ENCODE measurements at places on chromosomes 5 and 9. TPM values are rescaled to one million over a fixed set of nuclear protein-coding genes. Genes with fewer than 3 reads are reported as not detected.

The SMIM33 gene
- not detected for total RNA-seq

The GDA gene
- 3.1 TPM for total RNA-seq

The KIF27 gene
- total RNA-seq, result 2.0 TPM

The DOCK8 gene
- total RNA-seq, result 15.2 TPM

The CCDC192 gene
- not detected for total RNA-seq

The WDR55 gene
- total RNA-seq, result 38.8 TPM

The PTGDS gene
- total RNA-seq, result not detected

The DPYSL3 gene
- total RNA-seq, result 106 TPM

The INSL4 gene
- not detected for total RNA-seq

The TAF11L5 gene
- total RNA-seq, result not detected

DNA sequence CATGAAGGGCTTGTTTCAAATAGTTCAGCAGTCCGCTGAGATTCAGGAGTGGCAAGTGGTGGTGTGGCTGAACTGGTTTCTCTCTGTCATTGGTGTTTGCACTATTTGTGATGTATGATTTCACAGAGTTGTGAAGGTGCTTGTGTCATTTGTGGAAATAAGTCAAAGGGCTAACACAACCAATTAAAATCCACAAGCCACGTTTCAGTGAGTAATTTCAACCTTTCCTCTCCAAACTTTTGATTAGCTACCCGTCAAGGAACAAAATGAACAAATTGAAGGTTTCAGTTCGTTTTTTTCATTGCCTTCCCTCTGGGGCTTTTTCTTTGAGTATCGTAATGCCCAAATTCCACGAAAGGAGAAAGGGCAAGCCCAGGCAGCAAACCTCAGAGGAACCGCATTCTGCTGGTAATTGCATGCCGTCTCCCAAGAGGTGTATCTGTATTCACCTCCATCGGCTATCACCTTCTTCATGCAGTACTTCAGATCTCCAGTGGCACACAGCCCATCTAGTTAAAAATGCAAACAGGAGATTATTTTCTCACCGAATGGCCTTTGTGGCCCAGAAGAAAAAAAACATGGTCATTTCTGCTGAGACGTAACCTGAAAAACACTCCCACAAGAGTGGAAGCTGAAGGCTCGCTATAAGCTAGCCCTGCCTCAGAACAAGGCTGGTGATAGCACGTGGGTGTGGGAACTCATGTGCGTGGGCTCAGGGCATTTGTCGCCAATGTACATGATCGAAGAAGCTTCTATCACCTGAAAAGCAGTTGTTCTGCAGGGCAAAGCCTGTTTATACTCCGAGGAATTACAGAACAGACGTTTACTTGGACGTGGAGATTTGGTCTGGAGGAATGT lies 197.1 kb downstream of the NR3C1 start:
- no peak for DNase-seq

DNA sequence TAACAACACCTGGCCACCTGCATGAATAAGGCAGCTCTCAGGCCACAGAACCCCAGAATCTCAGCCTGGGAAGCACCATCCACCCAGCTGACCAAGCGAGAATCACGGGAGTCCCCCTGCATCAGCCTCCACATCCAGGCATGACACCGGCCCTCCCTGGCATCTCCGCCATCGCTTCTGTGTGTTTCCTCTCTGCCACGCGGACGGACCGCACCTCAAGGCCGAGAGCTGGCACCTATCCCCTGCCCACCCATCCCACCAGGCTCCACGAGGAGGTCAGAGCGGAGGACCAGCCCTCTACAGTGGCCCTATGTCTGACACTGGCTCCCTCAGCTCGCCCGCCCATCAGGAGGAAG lies 134.7 kb downstream of the COL23A1 start:
- no peak for DNase-seq

GRCh38 chr9:127097683-127098082 lies 24.8 kb downstream of the ANGPTL2 start:
- DNase-seq, result no peak

DNA sequence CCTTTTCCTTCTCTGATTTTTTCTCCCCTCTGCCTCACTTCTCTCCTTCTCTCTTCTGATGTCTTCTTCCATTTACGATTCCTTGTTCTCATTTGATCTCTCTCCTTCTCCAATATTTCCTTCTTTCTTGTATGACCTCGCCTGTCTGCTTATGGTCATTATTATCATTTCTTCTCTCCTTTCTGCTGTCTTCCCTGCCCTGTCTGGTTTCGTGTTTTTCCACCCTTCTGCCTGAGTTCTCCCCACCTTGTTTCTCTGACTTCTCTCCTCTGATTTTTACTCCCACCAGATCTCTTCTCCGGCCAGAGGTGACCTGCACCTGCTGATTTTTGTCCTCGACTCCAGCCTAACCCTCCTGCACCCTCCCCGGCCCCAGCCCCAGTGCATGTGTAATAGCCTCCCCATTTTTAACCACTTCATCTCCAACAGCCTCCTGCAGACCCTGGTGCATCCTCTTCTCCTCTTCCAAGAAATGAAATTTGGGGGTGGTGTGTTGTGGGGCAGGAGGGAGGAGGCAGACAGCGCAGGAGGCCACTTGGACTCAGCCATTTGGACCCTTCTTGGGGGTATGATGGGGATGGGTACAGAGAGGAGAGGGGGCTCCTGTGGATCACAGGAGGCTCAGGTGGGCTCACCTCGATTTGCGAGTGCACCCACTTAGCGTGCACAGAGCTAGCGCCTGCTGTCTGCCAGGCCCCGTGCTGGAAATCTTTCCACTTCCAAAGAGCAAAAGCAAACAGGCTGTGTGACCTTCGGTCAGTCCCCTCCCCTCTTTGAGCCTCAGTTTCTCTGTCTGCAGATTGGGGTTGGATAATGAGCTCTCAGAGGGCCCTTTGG lies 32.5 kb downstream of the GSN start:
- DNase-seq, result no peak

GRCh38 chr5:178632285-178632684 lies 5.4 kb upstream of the CLK4 start:
- no peak for DNase-seq

GRCh38 chr9:132461281-132461896 lies 51.4 kb downstream of the CFAP77 start:
- DNase-seq, result no peak

DNA sequence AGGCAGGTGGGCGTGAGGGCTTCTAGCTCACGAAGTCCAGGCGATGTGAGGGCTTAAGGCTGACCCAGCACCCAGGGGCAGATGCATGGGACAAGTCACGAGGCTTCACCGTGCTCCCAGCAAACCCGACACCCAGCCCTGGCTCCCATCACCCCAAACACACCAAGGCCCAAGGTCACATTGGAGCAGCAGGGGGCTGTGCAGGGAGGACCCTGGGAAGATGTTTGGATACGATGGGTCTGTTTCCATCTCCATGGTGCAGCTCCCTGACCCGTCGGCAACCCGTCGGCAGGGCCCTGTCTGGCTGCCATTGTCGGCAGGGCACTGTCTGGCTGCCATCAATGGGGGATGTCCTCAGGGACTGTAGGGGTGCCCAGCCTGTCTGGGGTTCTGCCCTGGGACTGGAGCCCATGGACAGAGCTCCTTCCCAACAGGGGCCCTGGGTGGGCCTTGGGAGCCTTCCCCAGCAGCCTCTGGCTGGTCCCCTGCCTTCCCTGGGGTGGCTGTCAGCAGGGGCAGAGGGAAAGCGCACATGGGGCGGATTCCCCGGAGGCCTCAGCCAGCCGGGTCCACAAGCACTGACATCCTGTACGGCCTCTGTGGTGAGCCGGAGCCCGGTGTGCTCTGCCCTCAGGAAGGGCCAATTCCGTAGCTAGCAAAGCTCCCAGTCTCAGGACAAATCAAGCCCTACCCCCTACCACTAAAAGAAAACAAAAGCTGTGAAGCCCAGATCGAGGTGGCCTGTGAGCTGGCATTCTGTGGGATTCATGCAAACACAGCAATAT lies 47.1 kb downstream of the NACC2 start:
- DNase-seq, result no peak

DNA sequence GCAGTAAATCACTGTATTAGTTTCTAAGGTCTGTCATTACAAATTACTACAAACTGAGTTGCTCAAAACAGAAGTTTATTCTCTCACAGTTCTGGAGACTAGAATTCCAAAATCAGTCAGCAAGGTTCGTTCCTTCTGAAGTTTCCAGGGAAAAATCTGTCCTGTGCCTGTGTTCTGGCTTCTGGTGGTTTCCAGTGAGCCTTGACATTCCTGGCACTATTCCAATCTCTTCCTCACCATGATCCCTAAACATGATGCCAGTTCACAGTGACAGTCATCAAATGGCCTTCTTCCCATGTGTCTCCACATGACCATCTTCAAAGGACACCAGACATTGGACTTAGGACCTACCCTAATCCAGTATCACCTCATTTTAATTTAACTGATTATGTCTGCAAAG lies 351.4 kb downstream of the PLK2 start:
- DNase-seq, result no peak

- no peak for DNase-seq
These were observed 129.3 kb downstream of the EFNA5 start for GRCh38 chr5:107541400-107541799.

- DNase-seq, result no peak
These were observed 261.3 kb downstream of the SGCD start for GRCh38 chr5:156588306-156588705.

DNA sequence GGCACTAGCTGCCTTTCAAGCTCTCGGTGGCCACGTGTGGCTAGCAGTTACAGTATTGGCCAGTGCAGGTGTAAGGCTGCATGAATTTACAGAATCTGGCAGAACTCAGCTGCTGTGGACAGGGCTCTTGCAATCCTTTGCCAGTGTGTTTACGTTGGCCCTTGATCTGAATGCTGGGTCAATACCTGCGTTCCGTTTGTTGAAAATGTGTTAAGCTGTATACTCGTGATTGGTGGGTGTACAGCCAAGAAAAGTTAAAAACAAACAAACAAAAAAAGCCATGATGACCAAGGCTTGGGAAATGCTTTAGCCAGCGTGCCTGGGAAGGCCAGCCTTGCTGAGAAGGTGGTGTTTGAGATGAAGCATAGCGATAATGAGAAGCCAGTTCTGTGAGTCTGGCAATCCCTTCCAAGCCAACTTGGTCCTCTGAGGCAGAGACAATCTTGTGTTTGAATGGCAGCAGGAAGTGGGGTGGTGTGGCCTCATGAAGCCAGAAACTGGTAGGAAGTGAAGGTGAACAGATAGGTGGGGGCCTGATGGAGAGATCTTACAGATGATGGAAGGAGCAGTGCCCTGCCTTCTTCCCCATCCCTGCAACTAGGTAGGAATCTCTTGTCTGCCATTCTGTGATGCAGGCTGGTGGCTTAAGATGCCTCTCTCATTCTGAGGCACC lies 820 bp upstream of the CFAP90 start:
- no peak for DNase-seq

- DNase-seq, result peak; percentile 83
These were observed 149.5 kb downstream of the FANCC start for GRCh38 chr9:95167998-95168397.

DNA sequence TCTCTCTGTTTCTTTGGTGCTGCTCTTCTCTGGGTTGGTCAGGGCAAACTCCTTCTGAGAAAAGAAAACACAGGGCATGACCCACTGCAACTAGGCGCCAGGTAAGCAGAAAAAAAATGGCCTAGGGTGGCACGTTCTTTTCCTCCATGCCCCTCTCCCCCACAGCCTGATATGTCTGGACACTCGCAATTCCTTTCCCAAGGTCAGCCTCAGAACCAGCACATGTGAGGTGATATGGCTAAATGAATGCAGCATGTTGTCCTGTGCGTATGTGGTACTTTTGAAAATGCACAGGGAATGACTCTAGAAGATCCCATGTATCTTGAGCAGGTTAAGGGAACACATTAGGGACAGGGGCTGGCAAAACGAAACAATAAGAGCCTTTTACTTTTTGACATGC lies 77.0 kb downstream of the SIL1 start:
- no peak for DNase-seq

GRCh38 chr5:173197375-173197891 lies 37.6 kb downstream of the NKX2-5 start:
- DNase-seq, result no peak

- DNase-seq, result no peak
These were observed 238.4 kb downstream of the TRPM3 start for GRCh38 chr9:70883056-70883455.

DNA sequence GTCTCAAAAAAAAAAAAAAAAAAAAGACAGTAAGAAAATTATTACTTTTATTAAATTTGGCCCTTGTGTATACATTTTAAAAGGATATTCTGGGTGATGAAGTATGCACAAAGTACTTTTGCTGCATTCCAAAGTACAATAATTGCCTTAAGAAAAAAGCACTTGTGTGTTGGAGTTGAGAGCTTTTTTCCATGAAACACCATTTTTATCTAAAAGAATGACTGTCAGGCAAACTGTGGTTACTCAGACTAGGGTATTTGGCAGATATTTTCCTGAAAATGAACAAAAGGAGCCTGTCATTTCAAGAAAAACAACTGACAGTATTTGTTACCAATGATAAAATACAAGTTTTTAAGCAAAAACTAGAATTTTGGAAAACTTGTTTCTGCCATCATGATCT lies 84.3 kb upstream of the PTPN3 start:
- no peak for DNase-seq

DNA sequence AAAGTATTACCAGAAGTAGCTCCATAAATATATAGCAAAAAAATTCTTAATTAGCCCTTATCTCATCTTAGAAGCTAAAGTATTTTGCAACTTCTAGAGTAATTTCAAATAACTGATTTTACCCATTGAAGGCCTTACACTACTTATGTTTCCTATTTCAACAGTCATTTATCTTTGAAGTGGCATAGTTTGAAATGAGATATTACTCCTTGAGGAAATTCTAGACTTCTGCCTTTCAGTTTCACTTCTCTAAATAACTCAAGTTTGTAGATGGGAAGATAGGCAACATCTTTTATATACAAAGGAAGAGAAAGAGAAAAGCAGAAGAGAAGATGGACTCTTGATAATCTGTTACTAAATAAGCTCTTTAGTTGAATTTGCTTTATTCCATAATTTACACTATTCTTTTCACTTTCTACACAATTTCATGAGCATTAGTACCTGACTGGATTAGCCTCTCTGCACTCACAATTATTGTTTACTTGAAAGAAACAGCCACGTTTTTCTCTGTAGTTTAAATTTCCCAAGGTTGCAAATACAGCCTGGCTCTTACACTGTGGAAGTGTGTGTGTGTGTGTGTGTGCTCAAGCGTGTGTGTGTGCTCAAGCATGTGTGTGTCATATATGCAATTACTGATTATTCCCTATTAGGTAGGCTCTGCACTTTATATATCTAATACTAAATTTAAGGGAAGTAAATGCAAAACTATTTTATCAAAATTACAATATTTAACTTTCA lies 60.6 kb upstream of the EMB start:
- DNase-seq, result no peak

GRCh38 chr9:134809292-134809691 lies 71.3 kb upstream of the FCN2 start:
- DNase-seq, result no peak

DNA sequence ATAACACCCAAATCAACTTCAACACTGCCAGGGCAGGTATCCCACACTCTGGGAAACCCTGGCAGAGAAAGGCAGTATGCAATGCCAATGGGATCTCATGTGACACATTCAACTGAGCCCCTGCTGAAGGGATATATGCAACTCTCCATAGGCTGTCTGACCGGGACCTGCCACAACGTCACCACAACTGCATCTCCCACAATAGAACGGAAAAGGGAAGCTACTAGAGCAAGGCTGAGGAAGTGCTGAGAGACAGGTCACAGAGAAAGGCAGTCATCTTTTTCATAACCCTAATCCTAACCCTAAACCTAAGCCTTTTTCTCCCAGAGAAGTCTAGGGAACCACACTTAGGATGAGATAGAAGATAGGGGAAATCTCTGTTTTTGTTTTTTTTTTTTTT lies 345.9 kb upstream of the CD180 start:
- no peak for DNase-seq

- DNase-seq, result no peak
These were observed 695.1 kb downstream of the TAF11L14 start for GRCh38 chr5:18329328-18329727.
